Calu3 (cell line): ENCODE measurements at places on chromosomes 7 and 10.

DNA sequence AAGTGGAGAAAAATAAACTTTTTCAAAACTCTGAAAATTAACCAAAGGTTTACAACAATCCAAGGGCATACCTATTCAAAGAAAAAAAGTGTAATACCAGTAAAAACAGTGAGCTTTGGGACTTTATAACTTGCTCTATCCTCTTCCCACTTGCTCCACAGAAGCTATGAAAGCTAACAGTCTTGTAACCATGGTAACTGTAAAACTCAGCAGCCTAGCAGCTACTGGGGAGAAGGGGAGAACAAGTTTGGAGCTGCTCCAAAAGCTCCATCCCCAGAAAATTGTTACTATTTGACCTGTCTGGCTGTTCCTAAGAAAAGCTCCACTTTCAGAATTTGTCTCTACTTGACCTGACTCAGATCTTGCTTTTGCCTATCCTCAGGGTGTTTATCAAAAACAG lies 191.5 kb downstream of the OTUD1 start:
- DNase-seq, result no peak

- no peak for DNase-seq
Measured at GRCh38 chr7:96416599-96416998, 94.7 kb upstream of the SLC25A13 start.

DNA sequence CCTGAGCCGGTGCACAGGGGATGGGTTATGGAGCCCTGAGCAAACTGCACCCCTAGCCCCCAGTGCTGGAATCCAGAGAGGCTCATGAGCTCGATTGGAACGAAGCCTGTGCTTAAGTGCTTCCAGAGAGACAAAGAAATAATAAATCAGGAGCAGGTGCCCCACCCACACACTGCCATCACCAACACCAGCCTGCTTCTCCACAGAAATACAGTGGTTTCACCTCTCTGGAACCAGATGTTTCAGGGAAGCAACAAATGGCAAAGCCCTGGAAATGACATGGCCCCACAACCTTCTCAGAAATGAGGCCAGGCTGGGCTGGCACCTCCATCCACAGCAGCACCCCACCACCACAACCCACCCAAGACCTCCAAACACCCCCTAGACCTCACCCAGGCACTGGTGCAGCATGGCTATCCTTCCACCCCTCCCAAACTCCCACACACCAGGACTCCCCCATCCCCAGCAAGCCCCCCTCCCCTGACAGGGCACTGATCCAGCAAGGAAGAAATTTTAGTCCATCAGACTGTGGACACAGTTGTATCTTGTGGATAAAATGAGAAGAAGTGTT lies 4.1 kb upstream of the SLC18A3 start:
- DNase-seq, result no peak

DNA sequence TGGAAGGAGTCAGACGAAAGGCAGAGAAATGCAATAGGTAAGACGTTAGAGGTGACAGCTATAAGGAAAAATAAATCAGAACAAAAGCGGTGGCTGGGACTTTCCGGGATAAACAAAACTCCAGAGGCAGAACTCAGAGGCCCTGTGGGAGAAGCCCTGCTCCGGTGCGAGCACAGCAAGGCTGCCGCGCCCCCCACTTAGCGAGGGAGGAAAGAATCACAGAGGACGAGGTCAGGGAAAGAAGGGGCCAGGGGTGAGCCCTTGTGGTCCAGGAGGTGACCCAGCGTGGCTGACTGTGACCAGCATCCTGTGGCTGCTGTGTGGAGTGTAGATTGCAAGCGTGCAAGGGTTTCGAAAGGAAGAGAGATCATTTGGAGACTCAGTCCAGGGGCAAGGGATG lies 591.8 kb upstream of the ADARB2 start:
- DNase-seq, result no peak

GRCh38 chr7:11213266-11213665 lies 239.6 kb downstream of the PHF14 start:
- DNase-seq, result no peak

DNA sequence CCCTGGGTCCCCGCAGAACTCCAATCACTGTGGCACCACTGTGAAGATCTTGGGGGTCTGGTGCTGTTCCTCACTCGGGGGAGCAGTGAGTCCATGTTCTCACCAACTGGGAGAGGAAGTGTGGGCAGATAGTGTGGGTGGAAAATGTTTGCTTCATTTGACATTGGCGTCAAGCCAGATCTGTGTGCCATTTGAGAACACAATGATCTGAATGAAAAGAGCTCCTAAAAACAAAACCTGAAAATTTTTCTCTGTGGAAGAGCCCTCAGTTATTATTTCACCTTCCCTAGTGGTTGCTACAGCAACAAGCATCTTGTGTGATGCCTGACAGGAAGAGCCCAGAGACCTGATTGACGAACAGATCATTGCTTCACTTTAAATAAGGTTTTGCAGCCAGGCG lies 125.6 kb downstream of the VIPR2 start:
- no peak for DNase-seq
